Putamen (tissue), 1 donor: ENCODE measurements at places on chromosomes 1 and 21.

- DNase-seq, result peak; percentile 18
Observed at GRCh38 chr1:84297546-84298244, 3.8 kb upstream of the SAMD13 start.

- DNase-seq, result no peak
Observed at GRCh38 chr1:35436078-35436477, 121.1 kb downstream of the KIAA0319L start.

DNA sequence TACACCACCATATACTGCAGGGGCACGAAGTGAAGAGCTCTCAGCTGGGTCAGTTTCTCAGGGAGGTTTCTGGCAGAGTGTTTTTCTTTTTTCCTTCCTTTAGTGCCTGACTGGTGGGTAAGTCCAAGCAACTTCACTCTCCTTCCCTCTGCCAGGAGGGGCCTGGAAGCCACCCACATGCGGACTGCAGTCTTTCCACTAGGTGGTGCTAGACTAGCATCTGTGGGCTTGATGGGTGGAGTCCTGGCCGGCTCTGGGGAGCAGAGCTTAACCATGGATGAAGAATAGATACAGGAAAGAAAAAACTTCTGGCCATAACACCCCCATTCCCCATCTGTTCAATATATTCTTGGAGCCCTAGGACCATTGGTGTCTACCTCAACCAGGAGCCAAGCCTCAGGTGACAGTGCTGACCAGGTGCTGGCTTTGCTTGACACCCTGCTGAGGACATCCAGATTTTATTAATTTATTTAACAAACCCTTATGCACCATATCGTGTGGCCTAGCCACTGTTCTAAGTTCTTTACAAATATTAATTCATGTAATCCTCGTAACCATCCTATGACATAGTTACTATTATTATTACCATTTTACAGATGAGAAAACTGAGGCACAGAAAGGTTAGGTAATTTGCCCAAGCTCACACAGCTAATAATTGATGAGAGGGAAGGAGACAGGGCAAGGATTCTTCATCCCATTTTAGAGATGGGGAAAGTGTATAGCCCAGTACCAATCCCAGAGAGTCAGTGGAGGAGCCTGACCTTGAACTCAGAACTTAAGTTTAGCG, 126.7 kb upstream of the CSF3R start:
- peak; percentile 63 for DNase-seq

- DNase-seq, result no peak
Observed at GRCh38 chr1:39799770-39800470, 11.3 kb upstream of the BMP8B start.

- no peak for DNase-seq
Observed at GRCh38 chr1:26739329-26739914, 43.6 kb downstream of the ARID1A start.

DNA sequence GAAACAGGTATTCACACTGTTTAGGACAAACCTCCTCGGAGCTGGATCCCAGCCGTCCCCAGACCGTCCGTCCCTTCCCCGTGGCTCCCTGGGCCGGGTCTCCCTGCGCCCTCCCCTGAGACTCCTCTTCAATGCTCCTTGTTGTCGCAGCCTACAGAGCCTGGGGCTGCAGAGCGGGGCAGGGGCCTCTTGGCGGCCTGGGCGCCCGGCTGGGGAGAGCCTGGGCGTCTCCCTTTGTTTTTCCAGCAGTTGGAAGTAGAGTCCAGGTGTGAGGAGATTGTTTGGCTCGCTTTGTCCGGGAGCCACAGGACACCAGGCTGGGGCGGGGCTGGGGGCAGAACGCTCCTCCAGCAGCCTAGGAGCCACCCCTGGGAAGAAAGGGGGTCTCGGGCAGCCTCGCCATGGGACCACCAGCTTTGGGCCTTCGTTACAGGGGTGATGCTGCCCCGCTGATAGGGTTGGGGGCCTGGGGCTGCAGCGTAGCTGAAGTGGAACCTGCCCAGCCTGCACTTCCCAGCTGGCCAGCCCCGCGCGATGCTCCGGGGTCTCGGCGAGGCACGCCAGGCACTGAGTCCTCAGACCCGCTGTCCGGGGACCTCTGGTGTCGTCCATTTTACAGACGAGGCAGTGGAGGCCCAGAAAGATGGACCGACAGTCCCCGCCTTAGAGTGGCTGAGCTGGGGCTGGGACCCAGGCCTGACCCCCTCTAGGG, 66.9 kb downstream of the PRDM16 start:
- no peak for DNase-seq

DNA sequence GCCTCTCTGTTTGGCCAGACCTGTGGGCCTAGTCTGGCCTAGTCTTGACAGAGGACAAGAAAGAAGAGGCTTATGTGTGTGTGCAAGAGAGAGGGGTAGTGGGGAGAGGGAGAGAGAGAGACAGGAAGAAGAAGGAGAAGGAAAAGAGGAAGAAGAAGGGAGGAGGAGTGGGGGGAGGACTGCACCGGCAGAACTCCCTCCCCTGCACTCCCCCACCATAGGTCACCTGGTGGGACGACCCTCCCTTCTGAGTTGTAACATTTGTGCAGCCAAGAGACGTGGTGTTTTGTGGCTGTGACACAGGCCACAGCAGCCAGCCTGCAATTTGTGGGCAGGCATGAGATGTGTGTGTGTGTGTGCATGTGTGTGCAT, 4.3 kb downstream of the INAVA start:
- no peak for DNase-seq

GRCh38 chr1:228897901-228898300, 162.6 kb downstream of the RHOU start:
- no peak for DNase-seq

- DNase-seq, result no peak
Observed at GRCh38 chr1:7379441-7379971, 391.6 kb upstream of the VAMP3 start.

DNA sequence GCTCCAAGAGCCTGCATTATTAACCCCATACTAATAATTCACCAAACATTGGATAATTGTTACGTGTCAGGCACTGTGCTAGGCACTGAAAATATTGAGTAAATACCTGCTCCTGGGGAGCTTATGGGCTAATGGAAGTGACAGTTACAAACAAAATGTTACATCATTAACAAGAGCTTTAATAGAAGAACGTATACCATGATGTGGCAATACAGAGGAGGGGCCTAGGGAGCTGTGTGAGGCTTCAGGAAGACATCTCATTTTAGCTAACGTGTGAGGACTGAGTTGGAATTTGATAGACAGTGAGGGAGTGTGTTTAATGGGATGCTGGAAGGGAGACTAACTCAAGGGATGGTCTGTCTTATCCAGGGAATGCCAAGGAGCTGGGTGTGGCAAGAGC, 16.5 kb upstream of the TSPAN2 start:
- no peak for DNase-seq

DNA sequence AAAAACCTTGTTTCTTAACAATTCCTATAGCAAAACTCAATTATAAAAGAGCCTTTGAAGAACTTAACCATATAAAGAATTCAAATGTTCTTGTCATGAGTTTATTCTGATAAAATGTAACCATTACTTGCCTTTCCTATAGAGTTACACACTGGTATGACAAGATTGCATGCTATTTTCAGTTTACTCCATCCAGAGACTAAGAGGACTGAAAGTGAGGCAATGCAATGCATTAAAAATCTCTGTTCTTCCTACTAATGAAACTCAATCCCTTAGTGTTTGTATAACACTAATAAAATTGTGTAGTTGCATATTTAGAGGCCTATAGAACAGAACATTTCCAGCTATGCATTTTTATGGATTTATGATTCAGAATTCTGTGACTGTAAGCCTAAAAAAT, 88.1 kb downstream of the COP1 start:
- DNase-seq, result no peak

GRCh38 chr1:205421798-205422197, at the start of gene LEMD1:
Gene LEMD1, minus strand, starts transcription at chr1:205422056. Its CDS starts 1,520 bp downstream, at chr1:205420536.
- DNase-seq, result no peak

GRCh38 chr1:2213576-2214505, 14.3 kb upstream of the SKI start:
- DNase-seq, result peak; percentile 80

- DNase-seq, result no peak
Observed at GRCh38 chr1:63322944-63323864, 837 bp downstream of the FOXD3 start.

DNA sequence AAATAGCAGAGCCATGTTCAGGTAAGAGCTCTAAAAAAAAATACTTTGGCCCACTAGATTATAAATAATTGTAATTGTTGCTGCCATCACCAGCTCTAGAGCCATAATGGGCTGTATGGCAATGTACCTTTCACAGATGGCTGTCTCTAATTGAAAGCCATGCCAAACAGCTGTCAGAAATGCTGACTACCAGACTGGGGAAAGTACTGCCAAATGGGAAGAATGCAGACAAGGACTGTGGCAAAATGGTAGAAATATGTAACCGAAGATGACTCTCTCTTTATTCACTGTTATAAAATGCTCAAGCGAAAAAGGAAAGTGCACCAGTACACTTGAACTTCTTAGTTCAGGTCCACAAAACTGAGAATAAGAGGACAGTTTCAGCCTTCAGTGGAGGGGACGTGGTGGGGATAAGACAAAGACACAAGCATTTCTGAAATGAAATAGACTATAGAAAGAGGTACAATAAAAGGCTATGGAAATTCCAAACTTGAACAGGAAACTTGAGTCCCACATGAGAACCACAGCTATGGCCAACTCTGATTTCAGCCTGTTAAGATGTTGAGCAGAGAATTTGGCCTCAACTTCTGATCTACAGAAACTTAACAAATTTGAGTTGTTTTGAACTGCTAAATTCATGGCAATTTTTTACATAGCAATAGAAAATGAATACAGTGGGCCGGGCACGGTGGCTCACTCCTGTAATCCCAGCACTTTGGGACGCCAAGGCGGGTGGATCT, 46.5 kb upstream of the LPGAT1 start:
- no peak for DNase-seq

DNA sequence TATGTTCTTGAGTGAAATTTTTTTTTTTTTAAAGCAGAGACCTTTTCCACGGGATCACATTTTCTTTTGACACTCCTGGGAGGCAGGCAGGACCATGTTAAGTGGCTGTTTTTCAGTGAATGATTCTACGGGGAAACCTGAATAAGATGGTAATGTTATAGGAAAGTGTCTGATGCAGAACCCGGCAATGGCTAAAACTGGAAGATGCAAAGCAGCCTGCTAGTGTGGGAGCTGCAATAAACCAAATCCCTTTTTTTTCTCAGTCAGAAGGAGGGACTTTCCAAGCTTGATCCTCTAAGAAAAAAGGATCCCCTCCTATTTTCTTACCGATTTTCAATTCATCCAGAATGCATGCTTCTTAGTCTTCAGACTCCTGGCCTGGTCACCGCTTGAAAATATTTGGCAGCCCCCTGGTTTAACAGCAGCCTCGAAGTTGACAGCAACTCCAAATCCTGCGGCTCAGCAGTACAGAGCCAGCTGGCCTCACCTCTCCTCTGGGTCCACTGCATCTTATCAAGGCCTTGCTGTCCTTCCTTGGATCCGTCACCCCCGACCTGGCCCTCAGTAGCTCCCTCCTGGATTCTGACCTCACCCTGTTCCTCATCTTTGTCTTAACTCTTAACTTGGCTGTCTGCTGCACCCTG, 5.6 kb downstream of the MX2 start:
- no peak for DNase-seq

DNA sequence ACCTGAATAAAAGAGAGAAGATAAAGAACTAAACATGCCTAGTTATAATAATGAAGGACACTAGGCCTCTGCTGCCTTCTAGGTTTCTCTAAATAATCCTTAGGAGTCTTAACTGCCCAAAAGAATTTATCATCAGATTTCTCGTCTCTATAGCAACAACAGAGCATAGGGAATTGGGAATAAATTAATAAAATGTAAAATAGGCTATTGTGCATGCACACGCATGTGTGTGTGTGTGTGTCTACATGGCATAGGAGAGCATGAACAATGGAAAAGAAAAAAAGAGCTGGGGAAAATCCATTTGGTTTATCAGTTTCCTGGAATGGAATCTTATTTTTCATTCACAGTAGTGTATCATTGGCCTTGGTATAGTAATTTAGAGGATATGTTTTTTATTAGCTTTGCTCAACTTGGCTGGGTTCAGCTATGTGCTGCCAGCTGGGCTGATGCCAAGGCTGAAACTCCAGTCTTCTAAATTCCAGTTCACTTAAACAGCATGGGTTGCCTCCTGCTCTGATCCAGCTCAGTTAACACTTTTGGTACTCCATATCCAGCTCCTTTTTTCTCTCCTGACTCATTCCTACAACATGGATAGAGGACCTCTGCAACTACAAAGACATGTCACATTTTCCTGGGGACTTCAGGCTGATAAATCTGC, 80.6 kb upstream of the SLFNL1 start:
- DNase-seq, result peak; percentile 14

- DNase-seq, result no peak
Observed at GRCh38 chr21:33101300-33101911, 31.5 kb downstream of the OLIG1 start.

GRCh38 chr1:222843469-222844410, 28.9 kb downstream of the DISP1 start:
- no peak for DNase-seq

DNA sequence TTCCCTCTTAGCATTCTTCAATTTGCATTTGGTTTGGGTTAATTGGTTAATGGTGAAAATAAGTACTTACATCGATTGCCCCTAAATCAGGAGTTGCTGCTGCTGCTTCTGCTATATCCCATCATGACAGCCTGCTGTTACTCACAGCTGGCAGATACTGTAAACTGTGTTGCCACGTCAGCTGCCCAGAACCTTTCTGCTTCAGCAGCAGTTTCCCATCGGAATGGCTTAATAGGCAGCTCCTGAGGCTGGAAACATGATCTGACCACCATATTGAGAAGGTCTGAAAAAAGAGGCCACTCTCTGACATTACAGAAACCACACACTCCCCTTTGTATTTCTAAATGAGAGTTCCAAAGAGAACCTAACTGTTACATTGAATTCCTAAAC, 14.3 kb upstream of the SEC16B start:
- peak; percentile 72 for DNase-seq

DNA sequence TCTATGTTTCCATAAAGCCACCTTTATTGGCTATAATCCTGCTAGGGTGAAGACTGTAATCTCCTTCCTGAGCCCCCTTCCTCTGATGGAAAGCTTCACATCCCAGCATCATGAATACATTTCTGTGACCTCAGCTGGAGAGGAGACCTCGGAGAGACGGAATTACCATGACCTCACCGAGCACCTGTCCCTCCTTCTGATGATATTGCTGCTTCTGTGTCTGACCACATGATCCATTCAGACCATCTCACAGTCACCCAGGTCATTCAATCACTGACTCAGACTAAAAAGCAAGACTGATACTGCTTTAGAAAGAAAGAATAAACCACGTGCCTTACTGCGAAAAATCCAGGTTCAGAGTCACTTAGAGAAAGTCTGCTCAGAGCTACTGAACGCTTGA, 8.8 kb downstream of the KCND3 start:
- no peak for DNase-seq
